Astrocyte (in vitro differentiated cells and primary cell): ENCODE measurements at places on chromosomes 3 and 15. TPM values are rescaled to one million over a fixed set of nuclear protein-coding genes. Genes with fewer than 3 reads are reported as not detected.

DNA sequence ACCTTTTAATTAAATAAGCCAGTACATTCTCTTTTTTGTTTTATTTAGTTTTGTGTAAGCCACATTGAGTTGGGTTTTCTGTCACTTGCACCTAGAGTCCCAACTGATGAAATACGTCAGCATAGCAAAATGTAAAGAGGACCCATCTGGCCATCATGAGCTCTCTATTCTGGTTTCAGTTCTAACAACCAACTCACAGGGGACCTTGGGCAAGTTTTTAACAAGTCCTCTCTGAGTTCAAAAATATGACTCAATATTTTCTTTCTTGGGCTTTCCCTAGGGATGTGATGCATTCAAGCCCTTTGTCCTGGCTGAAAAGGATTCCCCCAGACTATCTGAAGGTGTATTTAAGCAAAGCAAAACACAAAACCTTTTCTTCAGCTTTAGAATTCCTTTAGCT lies 32.9 kb downstream of the PLCH1 start:
- no peaks in the 10 kb centered on the region for H3K36me3 ChIP-seq
- no peaks in the 10 kb centered on the region for H3K27me3 ChIP-seq
- DNase-seq = no peak
- no peak overlapping the region for H3K27ac ChIP-seq
- H3K4me1 ChIP-seq = no peaks in the 10 kb centered on the region

DNA sequence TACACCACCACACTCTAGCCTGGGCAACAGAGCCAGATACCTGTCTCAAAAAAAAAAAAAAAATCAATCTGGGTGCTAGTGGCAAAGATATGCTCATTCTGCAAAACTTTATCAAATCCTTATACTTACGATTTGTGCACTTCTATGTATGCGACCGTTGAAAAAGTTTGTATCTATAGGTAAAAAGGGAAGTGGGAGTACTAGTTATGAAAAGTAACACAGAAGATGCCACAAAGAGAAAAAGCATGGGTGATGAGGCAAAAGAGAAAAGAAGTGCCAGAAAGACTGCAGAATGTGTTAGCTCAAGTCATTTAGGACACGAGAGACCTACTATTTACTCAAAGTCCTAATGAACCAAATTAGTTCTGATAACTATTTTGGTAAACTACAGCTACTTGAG lies 407.8 kb downstream of the SHQ1 start:
- H3K36me3 ChIP-seq = peaks cover 6% of the 10 kb centered on the region
- H3K4me1 ChIP-seq = no peaks in the 10 kb centered on the region
- no peak for DNase-seq
- no peaks in the 10 kb centered on the region for H3K27me3 ChIP-seq
- H3K4me3 ChIP-seq = no peak overlapping the region

GRCh38 chr3:122947738-122948137 lies 79.8 kb downstream of the SEMA5B start:
- no peak overlapping the region for H3K4me3 ChIP-seq
- no peaks in the 10 kb centered on the region for H3K36me3 ChIP-seq
- no peak overlapping the region for H3K27ac ChIP-seq
- peaks cover 14% of the 10 kb centered on the region for H3K27me3 ChIP-seq
- DNase-seq = peak; percentile 9

GRCh38 chr15:57255751-57256341 lies 120.5 kb upstream of the CGNL1 start:
- no peak overlapping the region for H3K27ac ChIP-seq
- no peaks in the 10 kb centered on the region for H3K27me3 ChIP-seq
- peaks cover 14% of the 10 kb centered on the region for H3K36me3 ChIP-seq
- DNase-seq = no peak
- H3K4me1 ChIP-seq = peaks cover 13% of the 10 kb centered on the region

GRCh38 chr15:81111018-81111417 lies 23.1 kb upstream of the CFAP161 start:
- H3K4me1 ChIP-seq = no peaks in the 10 kb centered on the region
- H3K36me3 ChIP-seq = no peaks in the 10 kb centered on the region
- no peak overlapping the region for H3K27ac ChIP-seq

- H3K4me1 ChIP-seq = no peaks in the 10 kb centered on the region
- peaks cover 9% of the 10 kb centered on the region for H3K36me3 ChIP-seq
- DNase-seq = no peak
- H3K27me3 ChIP-seq = no peaks in the 10 kb centered on the region
Observed at GRCh38 chr3:126451511-126451910, 24.2 kb downstream of the ZXDC start.

DNA sequence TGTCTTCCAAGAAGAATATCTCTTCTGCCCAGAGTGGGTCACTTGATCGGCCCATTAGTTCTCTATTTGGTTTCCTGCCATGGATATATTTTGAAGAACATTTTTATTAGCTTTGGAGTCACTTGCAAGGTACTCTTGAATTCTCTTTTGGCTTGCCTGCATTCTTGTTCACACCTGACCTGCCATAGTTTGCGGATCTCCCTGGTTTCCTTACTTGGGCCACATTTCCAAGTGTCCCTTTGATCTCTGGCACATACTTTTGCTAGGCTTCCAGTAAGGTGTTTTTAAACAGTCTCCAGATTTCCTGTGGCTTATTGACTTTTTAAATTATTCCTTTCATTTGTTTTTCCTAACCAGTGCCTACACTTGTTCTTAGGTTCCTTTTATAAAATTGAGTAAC lies 488.5 kb upstream of the MDFIC2 start:
- no peaks in the 10 kb centered on the region for H3K27me3 ChIP-seq
- H3K36me3 ChIP-seq = no peaks in the 10 kb centered on the region
- no peak overlapping the region for H3K4me3 ChIP-seq
- H3K27ac ChIP-seq = no peak overlapping the region
- H3K4me1 ChIP-seq = peaks cover 3% of the 10 kb centered on the region

- no peaks in the 10 kb centered on the region for H3K27me3 ChIP-seq
- H3K4me1 ChIP-seq = peaks cover 25% of the 10 kb centered on the region
- H3K27ac ChIP-seq = no peak overlapping the region
- no peaks in the 10 kb centered on the region for H3K36me3 ChIP-seq
Observed at GRCh38 chr15:71746719-71747118, 63.6 kb upstream of the NR2E3 start.

- no peaks in the 10 kb centered on the region for H3K27me3 ChIP-seq
- H3K36me3 ChIP-seq = peaks cover 36% of the 10 kb centered on the region
- H3K27ac ChIP-seq = no peak overlapping the region
- DNase-seq = no peak
- H3K4me1 ChIP-seq = peaks cover 33% of the 10 kb centered on the region
- H3K4me3 ChIP-seq = no peak overlapping the region
Observed at GRCh38 chr3:139529662-139530061, 9.9 kb downstream of the RBP1 start.

DNA sequence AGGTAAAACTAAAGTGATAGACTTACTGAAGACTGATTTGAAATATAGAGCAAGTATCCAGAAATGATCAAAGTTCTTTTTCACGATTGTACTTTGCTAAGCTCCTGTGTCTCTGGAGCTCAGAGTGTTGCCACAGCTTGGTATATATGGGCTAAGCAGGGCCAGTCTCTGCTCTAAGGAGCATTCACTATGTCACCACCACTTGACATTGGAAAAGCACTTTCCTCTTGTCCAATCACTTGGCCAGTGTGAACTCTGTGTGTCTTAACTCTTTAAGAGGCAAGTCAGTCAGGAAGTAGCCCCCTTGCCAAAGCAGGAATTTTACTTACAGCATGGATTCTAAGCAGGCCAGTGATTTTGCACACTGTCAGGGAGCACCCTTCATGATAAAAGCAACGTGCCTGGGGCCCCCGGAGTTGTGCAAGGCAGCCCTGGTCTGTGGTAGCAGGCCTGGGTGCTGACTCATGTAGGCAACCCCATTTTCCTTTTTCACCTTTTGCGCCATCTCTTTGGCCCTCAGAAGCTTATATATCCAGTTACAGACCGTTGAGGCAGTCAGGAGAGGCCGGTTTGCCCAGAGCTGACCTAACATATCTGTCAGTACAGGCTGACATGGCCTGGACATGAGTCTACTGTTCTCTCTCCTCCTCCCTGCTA lies 73.0 kb downstream of the HCN4 start:
- DNase-seq = no peak
- H3K4me3 ChIP-seq = no peak overlapping the region
- no peaks in the 10 kb centered on the region for H3K27me3 ChIP-seq
- H3K27ac ChIP-seq = no peak overlapping the region
- no peaks in the 10 kb centered on the region for H3K4me1 ChIP-seq
- no peaks in the 10 kb centered on the region for H3K36me3 ChIP-seq

DNA sequence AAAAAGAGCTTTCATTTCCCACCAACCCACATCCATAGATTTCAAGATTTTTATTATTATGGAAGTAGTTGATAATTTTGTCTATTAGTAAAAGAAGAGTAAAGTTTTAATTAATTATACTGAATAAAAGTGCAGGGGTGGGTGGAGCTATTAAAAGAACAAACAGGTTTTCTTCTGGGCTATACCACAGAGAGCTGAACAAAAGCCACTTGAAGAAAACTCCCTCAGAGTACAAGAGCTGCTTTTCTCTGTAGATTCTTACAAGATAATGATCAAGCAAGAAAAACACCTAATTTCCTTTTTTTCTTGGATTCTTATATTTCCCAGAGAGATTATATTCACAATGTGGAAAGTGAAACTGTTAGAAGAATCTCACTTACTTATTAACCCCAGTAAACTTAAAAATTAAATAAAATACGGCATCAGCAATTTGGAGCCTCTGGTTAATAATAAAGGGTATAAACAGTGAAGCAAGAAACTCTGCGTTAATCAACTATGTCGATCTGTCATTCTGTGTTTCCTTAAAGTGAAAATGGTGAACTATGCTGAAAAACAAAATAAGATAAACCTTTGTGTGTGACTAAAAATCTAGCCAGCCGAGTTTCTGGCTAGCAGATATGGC lies 84.9 kb downstream of the THBS1 start:
- DNase-seq = no peak
- H3K4me3 ChIP-seq = peak overlapping the region; percentile 18
- H3K4me1 ChIP-seq = peaks cover 16% of the 10 kb centered on the region
- no peak overlapping the region for H3K27ac ChIP-seq
- H3K27me3 ChIP-seq = no peaks in the 10 kb centered on the region
- no peaks in the 10 kb centered on the region for H3K36me3 ChIP-seq

GRCh38 chr3:71629289-71629688 lies 45.8 kb upstream of the FOXP1 start:
- H3K27me3 ChIP-seq = no peaks in the 10 kb centered on the region
- no peak overlapping the region for H3K4me3 ChIP-seq
- no peaks in the 10 kb centered on the region for H3K36me3 ChIP-seq
- peak; percentile 44 for DNase-seq
- H3K4me1 ChIP-seq = no peaks in the 10 kb centered on the region

- no peak overlapping the region for H3K4me3 ChIP-seq
- no peak overlapping the region for H3K27ac ChIP-seq
- no peaks in the 10 kb centered on the region for H3K4me1 ChIP-seq
- no peaks in the 10 kb centered on the region for H3K27me3 ChIP-seq
- DNase-seq = no peak
- no peaks in the 10 kb centered on the region for H3K36me3 ChIP-seq
Observed at GRCh38 chr3:23696842-23697241, 108.9 kb upstream of the UBE2E1 start.

DNA sequence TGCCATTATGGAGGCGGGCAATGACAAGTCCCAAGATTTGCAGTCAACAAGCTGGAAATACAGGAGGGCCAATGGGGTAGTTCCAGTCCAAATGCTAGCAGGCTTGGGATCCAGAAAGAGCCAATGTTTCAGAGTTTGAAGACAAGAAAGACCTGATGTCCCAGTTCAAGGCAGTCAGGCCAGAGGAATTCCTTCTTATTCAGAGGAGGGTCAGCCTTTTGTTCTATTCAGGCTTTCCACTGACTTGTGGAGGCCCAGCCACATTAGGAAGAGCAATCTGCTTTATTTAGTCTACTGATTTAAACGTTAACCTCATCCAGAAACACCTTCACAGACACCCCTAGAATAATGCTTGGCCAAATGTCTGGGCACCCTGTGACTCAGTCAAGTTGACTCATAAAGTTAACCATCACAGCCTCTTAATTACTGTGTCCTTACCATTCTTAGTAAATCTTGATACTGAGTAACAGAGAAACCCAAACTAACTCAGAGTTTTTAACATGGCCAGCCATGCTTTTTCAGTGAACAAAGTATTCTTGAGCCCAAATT lies 50.9 kb upstream of the NPHP3 start:
- no peaks in the 10 kb centered on the region for H3K36me3 ChIP-seq
- no peaks in the 10 kb centered on the region for H3K4me1 ChIP-seq
- H3K27me3 ChIP-seq = no peaks in the 10 kb centered on the region
- H3K4me3 ChIP-seq = no peak overlapping the region
- peak; percentile 31 for DNase-seq
- no peak overlapping the region for H3K27ac ChIP-seq

- no peaks in the 10 kb centered on the region for H3K4me1 ChIP-seq
- no peaks in the 10 kb centered on the region for H3K36me3 ChIP-seq
Observed at GRCh38 chr3:194696702-194697101, 11.0 kb downstream of the FAM43A start.

DNA sequence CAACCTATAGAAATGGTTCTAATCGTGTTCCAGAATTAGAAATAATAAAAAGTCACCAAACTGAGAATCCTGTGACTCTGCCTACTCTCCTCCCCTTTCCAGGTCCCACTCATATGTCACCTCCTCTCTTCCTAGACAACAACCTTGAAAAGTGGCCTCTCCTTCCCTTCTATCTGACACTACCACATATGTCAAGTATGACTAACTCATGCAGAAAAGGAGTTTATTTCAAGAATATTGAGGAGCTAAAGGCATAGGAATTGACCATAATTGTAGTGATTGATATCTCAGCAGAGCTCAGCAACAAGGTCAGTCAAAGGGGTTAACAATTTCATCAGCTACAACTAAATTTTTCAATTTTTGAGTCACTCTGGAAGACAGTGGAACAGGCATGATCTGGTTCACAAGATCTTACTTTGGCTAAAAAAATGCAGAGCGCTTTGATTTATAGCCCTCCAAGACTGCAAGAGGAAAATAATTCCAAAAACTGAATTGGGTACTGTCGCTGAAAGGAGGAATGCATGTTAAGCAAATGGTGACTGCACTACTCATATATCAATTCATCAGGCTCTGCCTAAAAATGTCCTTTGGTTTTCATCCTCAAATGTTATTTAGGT lies 160.6 kb upstream of the ARHGEF26 start:
- no peak overlapping the region for H3K27ac ChIP-seq
- H3K27me3 ChIP-seq = no peaks in the 10 kb centered on the region
- DNase-seq = no peak
- H3K4me1 ChIP-seq = no peaks in the 10 kb centered on the region
- H3K4me3 ChIP-seq = no peak overlapping the region

DNA sequence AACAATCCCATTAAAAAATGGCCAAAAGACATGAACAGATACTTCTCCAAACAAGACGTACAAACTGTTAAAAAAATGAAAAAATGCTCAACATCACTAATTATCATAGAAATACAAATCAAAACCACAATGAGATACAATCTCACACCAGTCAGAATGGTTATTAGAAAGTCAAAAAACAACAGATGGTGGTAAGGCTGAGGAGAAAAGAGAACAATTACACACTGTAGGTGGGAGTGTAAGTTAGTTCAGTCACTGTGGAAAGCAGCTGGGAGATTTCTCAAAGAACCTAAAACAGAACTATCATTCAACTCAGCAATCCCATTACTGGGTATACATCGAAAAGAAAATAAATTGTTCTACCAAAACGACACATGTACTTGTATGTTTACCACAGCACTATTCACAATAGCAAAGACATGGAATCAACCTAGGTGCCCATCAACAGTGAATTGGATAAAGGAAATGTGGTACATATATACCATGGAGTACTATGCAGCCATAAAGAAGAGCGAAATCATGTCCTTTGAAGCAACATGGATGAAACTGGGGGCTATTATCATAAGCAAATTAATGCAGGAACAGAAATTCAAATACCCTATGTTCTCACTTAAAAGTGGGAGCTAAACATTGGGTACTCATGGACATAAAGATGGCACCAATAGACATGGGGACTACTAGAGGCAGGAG lies 51.5 kb downstream of the MYO1E start:
- peaks cover 8% of the 10 kb centered on the region for H3K4me1 ChIP-seq
- no peaks in the 10 kb centered on the region for H3K36me3 ChIP-seq
- H3K4me3 ChIP-seq = no peak overlapping the region
- no peak overlapping the region for H3K27ac ChIP-seq

C15orf61 gene
- 4.3 and 4.7 TPM in 2 replicates for total RNA-seq

BNC1 gene
- 9.3 and 13.7 TPM in 2 replicates for total RNA-seq

GLDN gene
- total RNA-seq = 0.09 TPM in 1 of 2 replicates, not detected in the other

FSTL1 gene
- 1,010 and 1,056 TPM in 2 replicates for total RNA-seq

FHIT gene
- total RNA-seq = 6.7 and 7.4 TPM in 2 replicates
